PC-9 (cell line): ENCODE measurements at places on chromosomes 11 and 22. TPM values are rescaled to one million over a fixed set of nuclear protein-coding genes. Genes with fewer than 3 reads are reported as not detected.

DNA sequence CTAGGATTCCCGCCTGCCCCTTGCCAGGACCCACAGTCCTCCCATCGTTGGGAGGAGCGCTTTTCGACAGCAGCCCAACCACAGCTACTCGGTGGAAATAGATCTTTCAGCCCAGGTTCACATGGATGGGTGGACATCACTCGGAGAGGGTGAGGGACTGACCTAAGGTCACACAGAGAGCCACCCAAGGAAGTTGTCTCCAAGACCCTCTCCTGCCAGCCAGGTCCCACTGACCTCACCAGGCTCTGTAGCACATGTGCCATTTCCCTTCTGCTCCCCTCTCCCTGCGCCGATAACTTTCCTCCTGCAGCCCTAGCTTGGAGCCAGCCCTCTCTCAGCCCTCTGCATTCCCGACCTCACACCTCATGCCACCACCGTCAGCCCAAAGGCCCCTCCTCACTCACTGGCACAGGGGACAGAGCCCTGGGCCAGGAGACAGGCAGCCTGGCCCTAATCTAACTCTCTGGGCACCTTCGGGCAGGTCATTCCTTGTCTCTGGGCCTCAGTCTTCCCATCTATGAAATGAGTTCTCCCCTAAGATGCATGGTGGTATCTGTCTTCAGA lies 4.7 kb downstream of the KCNJ4 start:
- no peak for DNase-seq

GRCh38 chr11:31820438-31820818 lies 9.3 kb upstream of the PAX6 start:
- no peak for DNase-seq

GRCh38 chr11:7524462-7525235 lies 10.8 kb downstream of the PPFIBP2 start:
- DNase-seq, result no peak

GRCh38 chr11:45857961-45858474 lies 10.7 kb downstream of the CRY2 start:
- no peak for DNase-seq

DNA sequence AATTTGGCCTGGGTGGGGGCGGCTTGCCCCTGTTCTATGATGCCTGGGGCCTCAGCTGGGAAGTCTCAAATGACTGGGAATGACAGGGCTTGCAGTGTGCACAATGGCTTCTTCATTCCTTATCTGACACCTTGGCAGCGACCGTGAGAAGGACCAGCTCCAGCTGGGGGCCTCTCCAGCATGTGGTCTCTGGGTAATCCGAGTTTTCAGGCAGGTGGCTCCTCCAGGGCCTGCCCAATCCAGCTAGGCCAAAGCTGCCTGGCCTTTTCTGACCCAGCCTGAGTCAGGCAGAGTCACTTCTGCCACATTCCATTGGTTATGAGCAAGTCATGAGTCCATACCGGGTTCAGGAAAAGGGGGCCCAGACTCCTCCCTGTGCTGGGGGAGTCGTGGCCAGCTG lies 646.0 kb downstream of the OPCML start:
- DNase-seq, result no peak

DNA sequence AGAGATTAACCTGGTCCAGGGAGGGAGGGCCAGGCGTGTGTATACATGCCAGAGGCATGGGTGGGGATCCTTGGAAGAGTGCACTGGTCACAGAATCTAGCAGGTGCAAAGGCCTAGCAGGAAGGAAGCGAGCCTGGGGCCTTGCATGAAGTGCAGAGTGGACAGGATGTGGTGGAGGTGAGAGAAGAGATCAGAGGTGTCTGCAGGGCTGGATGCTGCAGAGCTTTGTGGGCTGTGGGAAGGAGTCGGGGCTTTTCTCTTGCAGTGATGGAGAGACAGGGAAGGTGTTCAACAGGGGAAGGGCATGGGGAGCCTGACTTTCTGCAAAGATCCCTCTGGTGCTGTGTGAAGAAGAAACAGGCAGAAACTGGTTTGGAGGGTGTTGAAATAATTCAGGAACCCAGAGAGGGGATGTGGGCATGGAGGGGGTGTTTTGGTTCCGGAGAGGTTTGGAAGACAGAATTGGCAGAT lies 2.5 kb upstream of the TPST2 start:
- no peak for DNase-seq

DNA sequence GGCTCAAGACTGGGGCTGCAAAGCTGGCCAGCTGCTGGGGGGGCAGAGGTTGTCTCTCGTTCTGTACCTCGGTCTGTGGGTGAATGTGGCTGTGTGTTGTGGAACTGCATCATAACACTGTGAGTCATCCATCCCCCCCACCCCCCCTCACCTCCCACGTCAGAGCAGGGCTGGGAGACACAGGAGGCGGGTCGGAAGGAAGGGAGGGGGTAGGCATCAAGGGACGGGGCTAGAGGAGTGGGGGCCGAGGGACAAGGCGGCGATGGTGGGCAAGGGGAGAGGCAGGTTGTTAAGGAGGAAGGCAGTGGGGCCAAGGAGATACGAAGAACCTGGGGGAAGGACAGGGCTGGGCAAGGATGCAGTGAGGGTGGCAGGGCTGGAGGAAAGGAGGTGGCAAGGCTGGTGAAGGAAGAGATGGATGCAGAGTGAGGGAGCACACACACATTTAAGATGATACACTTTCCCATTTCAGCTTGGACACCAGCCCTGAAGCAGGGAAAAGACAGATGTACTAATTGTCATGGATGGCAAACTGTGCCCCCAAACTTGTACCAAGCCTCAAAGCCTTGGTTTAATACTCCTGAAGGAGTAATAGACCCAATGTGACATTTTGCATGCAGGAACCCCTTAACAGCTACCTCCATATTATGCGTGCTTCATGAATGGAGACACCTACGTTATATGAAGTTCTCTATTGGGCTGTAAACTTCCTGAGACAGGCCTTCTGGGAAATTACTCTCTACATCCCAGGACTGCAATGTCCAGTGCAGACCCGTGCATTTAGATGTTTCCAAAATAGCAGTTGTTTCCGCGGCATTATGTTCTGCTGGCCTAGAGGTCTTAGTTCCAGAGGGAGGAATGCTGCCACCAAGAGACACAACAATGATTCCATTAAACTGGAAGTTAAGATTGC lies at the start of gene YPEL4:
YPEL4 (minus strand) TSS at position 87 of the 913 bp plus-strand sequence. CDS start 2,805 bp downstream, outside the sequence.
- no peak for DNase-seq

DNA sequence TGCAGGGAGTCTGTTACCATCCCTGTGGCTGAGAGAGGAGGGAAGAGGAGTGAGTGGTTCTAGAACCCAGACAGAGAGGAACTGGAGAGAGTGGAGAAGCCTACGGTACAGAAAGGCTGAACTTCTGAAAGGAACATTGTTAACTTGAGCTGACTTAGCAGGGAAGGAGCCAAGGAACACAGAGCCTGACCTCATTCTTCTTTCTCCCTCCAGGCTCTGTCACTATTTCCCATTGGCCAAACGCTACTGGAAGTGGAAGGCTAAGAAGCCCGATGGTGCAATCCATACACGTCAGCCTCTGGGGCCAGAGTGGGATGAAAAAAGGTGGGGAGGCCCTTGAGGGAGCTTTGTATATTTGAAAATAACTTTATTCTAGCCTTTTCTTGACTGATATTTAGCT lies 16.5 kb upstream of the WT1 start:
- DNase-seq, result no peak

GRCh38 chr11:86502137-86502642 lies 127.5 kb downstream of the CCDC81 start:
- DNase-seq, result no peak

Gene RTN4RL2
- total RNA-seq, result 3.4 and 4.6 TPM in 2 replicates

Gene OR5AP2
- total RNA-seq, result not detected in 2 replicates

Gene MMP1
- total RNA-seq, result 0.35 TPM in 1 of 2 replicates, not detected in the other
